ENCODE measurements at places on chromosomes 6 and 20. TPM values are rescaled to one million over a fixed set of nuclear protein-coding genes. Genes with fewer than 3 reads are reported as not detected.

The MAP7 gene
- total RNA-seq = 22.4 TPM

The AGER gene
- total RNA-seq = 2.0 TPM

The CCN2 gene
- 16.1 TPM for total RNA-seq

The EYA4 gene
- 3.9 TPM for total RNA-seq

The PGC gene
- not detected for total RNA-seq

The OTOR gene
- total RNA-seq = not detected
